T-helper 22 cell (primary cell): ENCODE measurements at places on chromosomes 6 and 20.
A peak's percentile ranks its signal among the peaks of the same experiment; 100 is the strongest.

- no peak for DNase-seq
These were observed 59.0 kb upstream of the RNF146 start for GRCh38 chr6:127207591-127208120.

DNA sequence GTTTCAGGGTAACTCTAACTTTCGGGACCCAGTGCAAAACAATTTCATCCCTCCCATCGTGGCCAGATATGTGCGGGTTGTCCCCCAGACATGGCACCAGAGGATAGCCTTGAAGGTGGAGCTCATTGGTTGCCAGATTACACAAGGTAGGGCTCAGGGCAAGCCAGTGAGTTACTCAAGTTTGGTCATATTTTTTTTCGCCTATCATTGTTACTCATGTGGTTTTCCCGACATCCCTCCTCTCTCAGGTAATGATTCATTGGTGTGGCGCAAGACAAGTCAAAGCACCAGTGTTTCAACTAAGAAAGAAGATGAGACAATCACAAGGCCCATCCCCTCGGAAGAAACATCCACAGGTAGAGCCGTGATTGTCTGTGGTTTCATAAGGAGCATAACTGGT, 58.2 kb downstream of the DCBLD1 start:
- no peak for DNase-seq

DNA sequence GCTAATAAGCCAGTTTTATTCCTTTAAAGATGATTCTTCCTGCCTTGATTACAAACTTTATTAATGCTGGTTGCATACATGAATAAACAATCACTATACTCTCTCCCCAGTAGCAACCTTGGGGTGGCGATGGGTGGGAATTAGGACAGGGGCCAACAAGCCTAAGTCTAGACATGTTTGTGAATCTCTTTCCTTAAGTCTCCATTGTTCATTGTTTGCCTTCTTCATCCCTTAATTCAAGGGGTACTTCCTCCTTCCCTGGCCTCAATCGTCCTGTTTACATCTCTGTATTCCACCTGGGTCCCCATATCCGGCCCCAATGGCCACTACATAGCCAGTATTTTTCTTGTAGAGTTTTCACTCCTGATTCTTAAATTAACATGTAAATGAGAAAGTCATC, 66.0 kb downstream of the ARHGAP18 start:
- DNase-seq, result no peak

- no peak for DNase-seq
These were observed 425.1 kb downstream of the UTRN start for GRCh38 chr6:144710207-144710606.

GRCh38 chr20:41408156-41408794, 41.7 kb upstream of the EMILIN3 start:
- no peak for DNase-seq

- no peak for DNase-seq
These were observed 75.4 kb downstream of the PERP start for GRCh38 chr6:138031850-138032249.

- DNase-seq, result no peak
These were observed 710 bp upstream of the ZNF343 start for GRCh38 chr20:2509468-2509781.

DNA sequence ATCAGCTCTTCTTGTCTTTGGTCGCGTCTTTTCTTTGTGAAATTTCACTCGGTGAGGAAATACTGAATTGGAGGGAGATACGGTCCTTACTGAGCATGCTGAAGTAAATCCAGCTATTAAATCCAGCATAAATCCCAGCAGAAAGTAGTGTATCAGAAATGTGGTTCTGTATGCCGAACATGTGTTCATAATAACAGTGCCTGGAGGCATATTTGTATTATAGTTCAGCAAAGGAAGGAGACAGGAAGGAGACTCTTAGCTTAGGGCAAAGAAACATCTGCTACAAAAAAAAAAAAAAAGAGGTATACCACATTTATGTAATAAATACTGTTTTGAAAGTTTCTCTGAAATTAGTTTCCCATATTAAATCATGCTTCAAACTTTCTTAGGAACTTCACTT, 211.8 kb downstream of the PLCB4 start:
- DNase-seq, result no peak

GRCh38 chr20:10876558-10876957, 202.8 kb upstream of the JAG1 start:
- no peak for DNase-seq

GRCh38 chr6:128532827-128533226, 12.4 kb upstream of the PTPRK start:
- DNase-seq, result no peak

GRCh38 chr6:25326960-25327359, 47.8 kb downstream of the CARMIL1 start:
- no peak for DNase-seq

GRCh38 chr20:12825226-12825595, 183.6 kb upstream of the SPTLC3 start:
- no peak for DNase-seq

- no peak for DNase-seq
These were observed 154.1 kb downstream of the ARID1B start for GRCh38 chr6:156931283-156931682.

DNA sequence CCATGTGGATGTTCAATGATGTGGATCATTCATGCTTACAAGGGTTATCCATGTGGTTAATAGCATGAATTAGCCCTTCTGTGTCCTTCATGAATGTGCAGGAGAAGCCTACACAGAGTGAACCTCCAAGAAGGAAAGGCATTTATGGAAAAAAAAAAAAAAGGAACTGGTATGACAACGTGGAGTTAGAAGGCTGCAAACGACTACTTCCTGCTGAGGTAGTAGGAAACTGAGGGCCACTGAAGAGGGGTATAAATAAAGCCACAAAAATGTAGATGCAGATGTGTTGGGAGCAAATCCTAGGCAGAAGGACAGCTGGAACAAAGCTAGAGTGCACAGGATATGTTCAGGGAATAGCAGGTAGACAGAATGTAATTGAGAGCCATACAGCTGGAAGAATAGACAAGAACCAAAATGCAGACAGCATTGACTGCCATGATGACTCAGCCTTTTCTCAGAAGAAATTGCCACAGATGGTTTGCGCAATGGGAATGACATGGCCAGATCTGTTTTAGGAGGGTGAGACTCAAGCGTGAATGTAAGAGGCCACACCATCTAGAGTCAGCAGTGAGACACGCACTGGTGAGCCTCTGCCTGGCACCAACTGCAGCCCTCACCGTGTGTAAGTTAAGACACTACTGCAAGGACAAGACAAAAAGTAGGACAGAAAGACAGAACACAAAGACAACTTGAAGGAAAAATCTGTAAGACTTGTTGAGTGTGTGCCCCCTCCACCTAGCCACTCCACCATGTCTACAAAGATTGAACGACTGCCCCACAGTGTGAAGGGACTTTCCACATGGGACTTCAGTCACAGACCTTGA, 79.8 kb downstream of the KIF13A start:
- DNase-seq, result no peak

GRCh38 chr6:5729080-5729434, 277.7 kb downstream of the NRN1 start:
- DNase-seq, result no peak

- no peak for DNase-seq
These were observed 16.9 kb downstream of the SLC22A23 start for GRCh38 chr6:3439961-3440360.

- DNase-seq, result no peak
These were observed 2.1 kb upstream of the HIVEP1 start for GRCh38 chr6:12009876-12010634.

- DNase-seq, result no peak
These were observed 398.4 kb downstream of the TBC1D32 start for GRCh38 chr6:120935908-120936307.

- no peak for DNase-seq
These were observed 142.2 kb downstream of the ARID1B start for GRCh38 chr6:156919370-156919769.

- no peak for DNase-seq
These were observed 159.9 kb downstream of the EYA2 start for GRCh38 chr20:47054506-47054905.

DNA sequence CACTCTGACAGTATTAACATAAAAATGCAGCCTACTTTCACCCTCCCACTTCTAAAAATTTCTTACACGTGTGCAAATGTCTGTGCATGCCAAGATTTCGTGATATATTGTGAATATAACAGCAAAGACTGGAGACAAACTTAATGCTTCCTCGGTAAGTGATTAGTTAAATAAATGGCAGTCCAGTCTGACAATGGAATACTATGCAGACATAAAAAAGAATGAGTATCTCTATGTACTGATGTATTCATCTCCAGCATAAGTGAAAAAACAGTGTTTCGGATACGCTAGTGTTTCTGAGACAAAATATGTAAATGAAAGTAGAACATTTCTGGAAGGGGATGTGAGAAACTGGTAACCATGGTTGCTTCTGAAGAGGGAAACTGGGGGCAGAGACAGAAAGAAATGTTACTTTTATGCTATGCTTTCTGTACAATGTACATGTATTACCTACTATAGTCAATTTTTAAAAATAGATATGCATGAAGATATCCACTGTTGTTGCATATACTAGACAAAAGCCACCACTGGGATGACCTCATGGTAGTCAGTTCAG, 7.0 kb downstream of the SLC22A23 start:
- no peak for DNase-seq

- DNase-seq, result no peak
These were observed 29.9 kb downstream of the HSF2 start for GRCh38 chr6:122429323-122429722.

DNA sequence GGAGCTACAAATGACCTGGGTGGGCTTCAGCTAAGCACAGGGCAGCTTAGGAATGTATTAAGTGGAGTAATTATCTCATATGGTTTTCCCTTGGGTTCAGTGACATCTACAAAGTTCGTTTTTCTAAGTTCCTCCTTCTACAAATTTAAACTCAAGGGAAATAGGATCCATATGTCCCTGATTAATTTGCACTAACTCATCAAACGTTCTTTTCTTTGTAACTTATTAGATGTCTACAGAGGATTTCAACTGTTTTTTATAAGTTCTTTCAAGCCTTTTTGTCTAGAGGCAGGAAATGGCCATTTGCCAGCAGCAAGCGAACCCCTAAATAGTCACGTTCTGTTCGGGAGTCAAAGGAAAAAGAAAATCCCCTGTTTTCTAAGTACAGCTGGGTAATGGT, 1060.3 kb downstream of the KIF16B start:
- no peak for DNase-seq

- no peak for DNase-seq
These were observed 11.6 kb downstream of the CST3 start for GRCh38 chr20:23626040-23626620.

GRCh38 chr6:57257911-57258541, 35.9 kb upstream of the RAB23 start:
- no peak for DNase-seq

GRCh38 chr6:143747347-143747842, 69.6 kb downstream of the PHACTR2 start:
- no peak for DNase-seq

DNA sequence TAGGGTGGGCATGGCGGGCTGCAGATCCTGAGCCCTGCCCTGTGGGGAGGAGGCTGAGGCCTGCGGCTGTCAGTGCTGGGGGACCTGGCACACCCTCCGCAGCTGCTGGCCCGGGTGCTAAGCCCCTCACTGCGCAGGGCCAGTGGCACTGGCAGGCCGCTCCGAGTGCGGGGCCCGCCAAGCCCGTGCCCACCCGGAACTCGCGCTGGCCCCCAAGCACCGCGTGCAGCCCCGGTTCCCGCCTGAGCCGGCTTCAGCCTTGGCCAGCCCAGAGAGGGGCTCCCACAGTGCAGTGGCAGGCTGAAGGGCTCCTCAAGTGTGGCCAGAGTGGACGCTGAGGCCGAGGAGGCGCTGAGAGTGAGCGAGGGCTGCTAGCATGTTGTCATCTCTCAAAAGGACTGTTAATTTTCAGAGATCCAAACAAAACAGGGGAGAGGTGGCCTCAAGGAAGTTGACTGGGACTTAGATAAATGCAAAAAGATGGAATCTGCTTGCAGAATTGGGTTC, 74.5 kb upstream of the RBM24 start:
- no peak for DNase-seq

DNA sequence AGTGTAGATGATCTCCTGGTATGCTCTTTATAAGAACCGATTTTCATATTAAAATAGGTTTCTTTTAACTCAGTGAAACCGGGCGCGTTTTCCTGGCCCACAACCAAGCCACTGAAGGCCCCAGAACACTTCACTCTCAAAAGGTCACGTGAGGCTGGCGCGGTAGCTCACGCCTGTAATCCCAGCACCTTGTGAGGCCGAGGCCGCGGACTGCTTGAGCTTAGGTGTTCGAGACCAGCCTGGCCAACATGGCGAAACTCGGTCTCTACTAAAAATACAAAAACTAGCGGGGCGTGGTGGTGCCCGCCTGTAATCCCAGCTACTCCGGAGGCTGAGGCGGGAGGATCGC, 402 bp upstream of the TAF8 start:
- peak; percentile 19 for DNase-seq

GRCh38 chr6:39893286-39893685, 41.0 kb downstream of the MOCS1 start:
- DNase-seq, result no peak
